NAMALWA (cell line): ENCODE measurements at places on chromosomes 16 and 17.

DNA sequence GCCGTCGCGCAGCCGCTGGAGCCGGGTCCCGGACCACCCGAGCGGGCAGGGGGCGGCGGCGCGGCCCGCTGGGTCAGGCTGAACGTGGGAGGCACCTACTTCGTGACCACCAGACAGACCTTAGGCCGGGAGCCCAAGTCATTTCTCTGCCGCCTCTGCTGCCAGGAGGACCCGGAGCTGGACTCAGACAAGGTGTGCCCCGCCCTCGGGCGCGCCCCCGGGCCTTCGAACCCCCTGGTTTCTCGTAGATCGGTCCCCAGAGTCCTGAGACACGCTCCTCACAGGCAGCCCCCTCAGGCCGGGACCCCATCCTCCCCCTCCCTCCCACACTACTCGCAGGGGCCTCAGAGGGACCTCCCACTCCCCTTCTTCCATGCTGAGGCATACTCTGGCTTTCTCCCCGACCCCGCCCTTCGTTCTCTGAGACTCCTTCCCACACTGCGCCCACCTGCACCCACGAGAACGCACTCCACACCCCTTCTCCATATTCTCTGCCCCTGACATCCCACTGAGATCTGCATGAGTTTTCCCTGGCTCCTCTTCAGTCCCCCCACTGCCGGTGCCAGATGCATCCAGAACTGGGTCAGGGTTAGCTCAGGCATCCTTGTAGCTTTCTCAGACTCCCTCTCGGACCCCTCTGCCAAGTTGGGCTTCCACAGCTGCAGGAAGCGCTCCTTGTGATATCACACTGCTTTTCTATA, 523 bp downstream of the KCTD2 start:
- DNase-seq: peak; percentile 43

- no peak for DNase-seq
Measured at GRCh38 chr17:50586421-50587247, 26.1 kb downstream of the CACNA1G start.

GRCh38 chr17:14038206-14038605, 31.1 kb upstream of the COX10 start:
- DNase-seq: no peak

DNA sequence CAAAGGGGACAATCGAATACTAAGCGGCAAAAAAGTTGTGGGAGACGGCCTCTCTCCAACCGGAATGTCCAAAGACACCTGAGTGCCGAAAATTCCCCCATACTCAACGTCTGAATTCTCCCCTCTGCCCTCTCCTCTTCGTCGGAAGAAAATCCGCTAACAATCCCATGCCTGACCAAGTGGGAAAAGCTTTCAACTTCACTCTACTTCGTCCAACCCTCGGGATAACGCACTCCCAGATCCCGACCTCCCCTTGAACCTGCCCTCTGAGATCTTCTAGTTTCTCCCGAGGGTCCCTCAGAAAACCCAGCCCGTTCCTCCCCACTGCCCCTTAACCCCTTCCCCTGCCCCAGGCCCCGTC, 961 bp downstream of the AMFR start:
- DNase-seq: no peak

DNA sequence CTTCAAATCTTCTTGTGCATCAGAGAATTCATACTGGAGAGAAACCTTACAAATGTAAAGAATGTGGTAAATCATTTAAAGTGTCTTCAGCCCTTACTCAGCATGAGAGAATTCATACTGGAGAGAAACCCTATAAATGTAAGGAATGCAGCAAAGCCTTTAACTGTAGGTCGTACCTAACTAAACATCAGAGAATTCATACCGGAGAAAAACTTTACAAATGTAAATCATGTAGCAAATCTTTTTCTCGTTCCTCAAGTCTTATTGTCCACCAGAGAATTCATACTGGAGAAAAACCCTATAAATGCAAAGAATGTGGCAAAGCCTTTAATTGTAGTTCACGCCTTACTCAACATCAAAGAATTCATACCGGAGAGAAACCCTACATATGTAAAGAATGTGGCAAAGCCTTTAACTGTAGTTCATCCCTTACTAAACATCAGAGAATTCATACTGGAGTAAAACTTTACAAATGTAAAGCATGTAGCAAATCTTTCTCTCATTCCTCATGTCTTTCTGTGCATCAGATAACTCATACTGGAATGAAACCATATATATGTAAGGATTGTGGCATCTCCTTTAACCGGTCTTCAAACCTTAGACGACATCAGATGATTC, 118.5 kb upstream of the ZNF267 start:
- no peak for DNase-seq

- no peak for DNase-seq
Measured at GRCh38 chr17:74846621-74847020, 13.1 kb downstream of the GRIN2C start.

DNA sequence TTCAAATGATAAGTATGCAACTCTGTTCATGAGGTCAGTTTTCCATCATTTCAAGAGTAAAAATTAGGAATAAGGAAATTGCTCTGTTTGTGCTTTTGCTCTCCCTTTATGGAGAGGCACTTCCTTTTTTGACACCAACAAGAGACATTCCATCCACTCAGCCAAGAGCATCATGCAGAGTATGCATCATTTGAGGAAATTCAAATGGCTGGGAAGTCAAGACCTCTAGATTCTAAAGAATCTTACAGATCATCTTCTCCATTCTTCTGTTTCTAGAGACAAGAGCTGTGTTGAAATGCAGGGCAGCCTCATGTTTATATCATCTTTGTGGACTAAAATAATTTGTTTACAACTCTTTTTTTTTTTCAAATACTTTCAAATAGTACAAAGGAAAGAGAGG, 669.4 kb downstream of the CDH11 start:
- DNase-seq: no peak

GRCh38 chr16:24645739-24646645, 83.5 kb upstream of the TNRC6A start:
- DNase-seq: no peak

GRCh38 chr16:55274391-55274790, 49.6 kb upstream of the IRX6 start:
- DNase-seq: no peak

- DNase-seq: no peak
Measured at GRCh38 chr16:27241658-27242057, 26.9 kb downstream of the NSMCE1 start.

DNA sequence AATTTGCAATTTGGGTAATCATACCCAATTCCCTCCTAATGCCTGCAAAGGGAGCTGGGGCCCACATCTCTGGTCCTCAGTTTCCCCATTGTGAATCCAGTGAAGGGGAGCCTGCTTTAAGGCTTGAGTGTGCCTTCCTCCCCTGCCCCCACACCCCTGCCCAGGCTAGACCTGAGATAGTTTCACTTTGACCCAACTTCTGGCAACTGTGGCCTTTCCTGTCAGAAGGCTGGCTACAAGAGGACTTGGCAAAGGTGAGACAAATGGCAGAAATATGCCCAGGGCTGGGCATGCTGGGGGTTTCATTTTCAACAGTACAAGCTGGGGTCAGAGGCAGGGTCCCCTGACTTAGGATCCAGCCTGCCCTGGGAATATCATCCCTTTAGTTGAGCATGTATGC, 10.0 kb downstream of the SOCS1 start:
- DNase-seq: no peak

- DNase-seq: no peak
Measured at GRCh38 chr16:26071101-26071866, 379.5 kb downstream of the HS3ST4 start.

GRCh38 chr16:46731691-46732555, 16.2 kb downstream of the MYLK3 start:
- DNase-seq: no peak

- no peak for DNase-seq
Measured at GRCh38 chr17:4548721-4549531, 6.3 kb downstream of the MYBBP1A start.

DNA sequence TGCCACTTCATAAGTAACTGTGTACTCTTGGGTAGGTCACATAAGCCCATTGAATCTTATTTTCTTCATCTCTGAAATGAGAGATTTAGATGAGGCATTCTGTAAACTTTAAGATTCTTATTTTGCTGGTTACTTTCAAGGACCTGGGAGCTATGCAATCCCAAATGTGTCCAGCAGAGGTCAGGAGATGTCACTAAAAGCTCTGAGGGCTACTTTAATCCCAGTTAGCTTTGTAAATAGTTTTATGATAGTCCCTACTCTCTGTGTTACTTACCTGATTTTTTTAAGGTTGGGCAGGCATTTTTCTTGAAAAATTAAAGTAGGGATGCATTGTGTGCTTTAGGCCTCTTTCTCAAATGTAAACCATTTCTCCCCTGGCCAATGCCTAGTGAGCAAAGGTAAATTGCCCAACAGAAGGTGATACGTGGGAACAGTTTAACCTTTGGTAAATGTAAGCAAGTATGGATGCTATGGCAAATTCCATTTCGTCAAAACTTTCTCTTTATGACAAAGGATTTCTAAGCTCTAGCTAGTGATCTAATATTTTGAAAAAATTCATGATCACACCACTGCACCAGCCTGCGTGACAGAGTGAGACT, 57.1 kb upstream of the WSB1 start:
- peak; percentile 82 for DNase-seq

DNA sequence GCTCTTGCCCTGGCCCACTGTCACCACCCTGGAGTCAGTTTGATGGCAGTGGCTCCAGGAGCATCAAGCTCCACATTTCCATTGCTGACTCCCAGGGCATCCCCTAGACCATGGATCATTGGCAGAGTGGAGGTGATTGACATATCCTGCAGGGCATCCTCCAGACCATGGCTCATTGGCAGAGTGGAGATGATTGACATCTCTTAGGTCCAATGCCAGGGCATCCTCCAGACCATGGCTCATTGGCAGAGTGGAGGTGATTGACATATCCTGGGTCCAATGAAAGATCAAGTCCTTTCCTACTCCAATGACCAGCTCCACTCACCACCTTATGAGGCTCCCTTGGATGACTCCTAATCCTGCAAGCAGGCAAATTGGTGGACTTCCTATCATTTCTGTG, 174.3 kb upstream of the NLRP1 start:
- peak; percentile 59 for DNase-seq

GRCh38 chr17:58968426-58969061, 138.1 kb downstream of the TRIM37 start:
- DNase-seq: no peak

GRCh38 chr16:23124315-23124714, 24.9 kb downstream of the USP31 start:
- no peak for DNase-seq

DNA sequence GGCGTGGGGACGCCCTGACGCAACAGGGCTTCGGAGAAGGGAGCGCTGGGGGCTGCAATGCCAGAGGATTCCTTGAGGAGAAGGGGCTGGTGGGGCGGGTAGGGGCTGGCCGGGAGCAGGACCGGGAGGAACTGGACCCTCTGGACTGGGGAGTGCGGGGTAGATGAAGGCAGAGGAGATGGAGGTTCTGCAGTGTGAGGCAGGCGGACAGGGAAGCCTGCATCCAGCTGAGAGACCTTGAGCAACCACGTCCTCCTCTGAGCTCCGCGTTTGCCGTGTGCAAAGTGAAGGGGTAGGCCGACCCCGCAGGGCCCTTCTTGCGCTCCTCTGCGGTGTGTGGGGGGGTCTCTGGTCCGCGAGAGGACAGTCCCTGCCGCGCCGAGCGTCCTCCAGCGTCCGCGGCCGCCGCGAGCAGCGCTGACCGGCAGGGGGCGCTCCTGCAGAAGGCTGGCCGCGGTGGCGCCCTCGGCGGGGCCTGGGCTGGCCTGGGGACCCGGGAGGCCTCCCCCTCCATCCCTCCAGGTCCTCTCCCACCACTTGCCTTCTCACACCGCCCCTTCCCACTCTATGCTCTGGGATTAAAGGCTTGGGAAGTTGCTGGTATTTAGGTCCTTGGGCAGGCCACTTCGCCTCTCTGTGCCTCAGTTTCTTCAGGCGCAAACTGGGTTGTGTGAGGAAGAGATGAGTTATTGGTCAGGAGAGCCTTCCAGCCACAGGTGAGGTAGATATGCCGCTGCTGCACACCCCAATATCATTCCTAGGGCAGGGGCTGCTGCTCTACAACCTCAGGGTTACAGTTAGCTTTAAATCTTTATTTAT, 9.6 kb upstream of the WNT9B start:
- no peak for DNase-seq

- no peak for DNase-seq
Measured at GRCh38 chr17:28626818-28627217, 12.8 kb upstream of the RSKR start.

GRCh38 chr17:76727745-76728456, 1.3 kb downstream of the METTL23 start:
- DNase-seq: peak; percentile 79

DNA sequence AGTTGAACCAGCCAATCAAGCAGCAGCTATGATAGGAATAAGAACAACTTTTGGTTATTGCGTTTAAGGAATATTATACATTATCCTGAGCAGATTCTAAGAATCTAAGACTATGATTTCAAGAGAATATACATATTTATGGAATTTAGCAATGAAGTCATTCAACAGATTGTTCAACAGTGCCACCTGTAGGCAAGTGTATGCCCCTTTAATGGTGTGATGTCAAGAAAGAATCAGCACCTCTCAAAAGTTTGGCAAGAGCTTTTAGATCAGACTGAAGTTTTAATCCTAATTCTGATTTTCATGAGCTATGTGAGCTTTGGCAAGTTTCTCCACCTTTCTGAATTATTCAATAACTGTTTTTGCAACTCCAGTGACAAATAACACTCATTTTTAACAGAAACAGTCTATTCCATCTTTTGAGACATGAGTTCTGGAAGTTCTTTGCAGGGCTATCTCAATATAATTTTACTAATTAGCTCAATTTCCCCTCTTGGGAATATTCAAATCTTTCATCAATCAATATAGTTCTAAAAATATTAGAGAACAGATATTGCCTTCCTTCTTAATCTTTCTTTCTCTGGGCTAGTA, 474.3 kb upstream of the TOM1L1 start:
- peak; percentile 48 for DNase-seq

DNA sequence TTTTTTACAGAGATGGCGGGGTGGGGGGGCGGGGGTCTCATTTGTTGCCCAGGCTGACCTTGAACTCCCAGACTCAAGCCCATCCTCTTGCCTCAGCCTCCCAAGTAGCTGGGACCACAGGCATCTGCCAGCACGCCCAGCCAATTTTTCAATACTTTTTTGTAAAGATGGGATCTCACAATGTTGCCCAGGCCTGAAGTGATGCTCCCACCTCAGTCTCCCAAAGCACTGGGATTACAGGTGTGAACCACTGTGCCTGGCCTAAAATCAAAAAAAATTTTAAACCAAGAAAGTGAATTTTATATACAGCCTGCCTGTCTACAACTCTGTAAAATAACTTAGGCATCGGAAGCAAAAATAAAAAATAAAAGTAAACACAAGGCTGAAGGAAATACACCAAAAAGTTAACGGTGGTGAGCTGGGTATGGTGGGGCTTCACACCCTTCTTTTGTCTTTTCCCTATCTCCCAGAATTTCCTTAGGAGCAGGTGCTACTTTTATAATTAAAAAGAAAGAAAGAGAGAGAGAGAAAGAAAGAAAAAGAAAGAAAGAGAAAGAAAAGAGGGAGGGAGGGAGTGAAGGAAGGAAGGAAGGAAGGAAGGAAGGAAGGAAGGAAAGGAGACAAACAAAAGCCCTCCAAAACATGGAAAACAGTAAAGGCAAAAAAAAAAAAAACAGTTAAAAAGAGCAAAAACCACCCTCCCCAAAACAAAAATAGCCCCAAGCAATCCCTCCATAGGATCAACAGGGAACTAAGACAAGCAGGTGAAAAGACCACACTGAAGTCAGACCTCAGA, 51.4 kb downstream of the TBC1D16 start:
- no peak for DNase-seq
